Purkinje cell (primary cell): ENCODE measurements at places on chromosomes 1 and 21. TPM values are rescaled to one million over a fixed set of nuclear protein-coding genes. Genes with fewer than 3 reads are reported as not detected.

Gene IL19
- not detected in 2 replicates for polyA plus RNA-seq

Gene FBXO2
- polyA plus RNA-seq, result 19.1 and 20.4 TPM in 2 replicates

Gene OPRD1
- polyA plus RNA-seq, result 0.19 TPM in 1 of 2 replicates, not detected in the other

Gene NTMT2
- polyA plus RNA-seq, result not detected in 2 replicates

Gene PANK4
- polyA plus RNA-seq, result 1.9 and 4.3 TPM in 2 replicates

Gene NFIA
- 26.0 and 38.0 TPM in 2 replicates for polyA plus RNA-seq

Gene ATAD3B
- polyA plus RNA-seq, result not detected in 2 replicates

Gene STXBP3
- 30.7 and 49.6 TPM in 2 replicates for polyA plus RNA-seq

Gene ARMH1
- 3.7 TPM in 1 of 2 replicates, not detected in the other for polyA plus RNA-seq

Gene SYT11
- 166 and 187 TPM in 2 replicates for polyA plus RNA-seq

Gene WNT2B
- polyA plus RNA-seq, result 1.3 and 2.2 TPM in 2 replicates

Gene PSMA5
- 103 and 114 TPM in 2 replicates for polyA plus RNA-seq

Gene LHX8
- polyA plus RNA-seq, result not detected in 2 replicates

Gene ILDR2
- polyA plus RNA-seq, result 10.8 and 14.1 TPM in 2 replicates

Gene GPR61
- 14.8 and 15.2 TPM in 2 replicates for polyA plus RNA-seq

Gene SPRR5
- not detected in 2 replicates for polyA plus RNA-seq

Gene DENND2C
- 2.4 and 2.9 TPM in 2 replicates for polyA plus RNA-seq

Gene RGS16
- 102 and 163 TPM in 2 replicates for polyA plus RNA-seq

Gene PTGER3
- 0.20 TPM in 1 of 2 replicates, not detected in the other for polyA plus RNA-seq

Gene LYSMD1
- 19.2 and 19.6 TPM in 2 replicates for polyA plus RNA-seq

Gene CLDN19
- polyA plus RNA-seq, result not detected in 2 replicates

Gene UBASH3A
- polyA plus RNA-seq, result 0.50 TPM in 1 of 2 replicates, not detected in the other

Gene APCS
- not detected in 2 replicates for polyA plus RNA-seq

Gene AIRE
- polyA plus RNA-seq, result not detected in 2 replicates
